ENCODE measurements at places on chromosomes 11 and 22.

DNA sequence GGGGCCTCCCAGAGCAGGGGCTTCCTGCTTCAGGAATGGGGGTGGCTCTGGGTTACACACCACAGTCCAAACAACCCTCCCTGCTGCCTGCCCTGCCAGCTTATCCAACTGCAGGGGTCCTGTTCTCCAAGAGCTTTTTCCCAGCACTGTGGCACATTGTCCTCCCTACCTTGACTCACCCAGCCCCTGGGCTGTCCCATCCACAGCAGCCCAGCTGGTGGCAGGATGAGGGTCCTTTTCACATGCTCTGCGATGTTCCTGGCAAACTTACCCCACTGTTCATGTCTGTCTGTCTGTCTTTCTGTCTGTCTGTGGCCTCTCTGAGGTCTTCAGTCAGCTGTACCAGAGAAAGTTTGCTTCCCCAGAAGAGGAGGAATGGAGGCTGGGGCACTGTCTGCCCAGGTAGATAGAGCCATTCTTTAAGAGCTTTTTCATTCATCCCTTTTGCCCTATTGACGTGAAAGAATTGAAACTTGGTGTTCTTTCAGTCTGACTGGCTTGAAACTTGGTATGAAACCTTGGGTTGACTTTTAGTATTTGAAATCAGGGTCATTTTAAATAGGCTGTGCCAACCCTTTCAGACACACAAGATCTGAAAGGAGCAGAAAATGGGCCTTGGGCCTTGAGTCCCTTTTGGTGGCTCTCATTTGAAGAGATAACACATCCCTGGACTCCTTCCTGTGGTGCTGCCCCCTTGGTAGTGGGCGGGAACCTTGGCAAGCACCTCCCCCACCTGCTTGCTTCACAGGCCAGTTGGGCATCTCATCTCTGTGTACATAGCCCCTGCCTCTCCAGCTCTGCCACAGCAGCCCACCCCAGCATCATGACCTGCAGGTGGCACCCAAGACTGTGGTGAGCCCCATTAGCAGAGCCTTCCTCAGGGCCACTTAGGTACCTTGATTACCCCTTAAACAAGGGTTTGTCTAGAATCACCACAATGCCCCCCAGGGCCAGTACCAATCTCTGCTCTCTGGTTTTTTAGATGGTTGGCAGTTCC, 74.6 kb upstream of the SUSD2 start:
- no peak for DNase-seq

DNA sequence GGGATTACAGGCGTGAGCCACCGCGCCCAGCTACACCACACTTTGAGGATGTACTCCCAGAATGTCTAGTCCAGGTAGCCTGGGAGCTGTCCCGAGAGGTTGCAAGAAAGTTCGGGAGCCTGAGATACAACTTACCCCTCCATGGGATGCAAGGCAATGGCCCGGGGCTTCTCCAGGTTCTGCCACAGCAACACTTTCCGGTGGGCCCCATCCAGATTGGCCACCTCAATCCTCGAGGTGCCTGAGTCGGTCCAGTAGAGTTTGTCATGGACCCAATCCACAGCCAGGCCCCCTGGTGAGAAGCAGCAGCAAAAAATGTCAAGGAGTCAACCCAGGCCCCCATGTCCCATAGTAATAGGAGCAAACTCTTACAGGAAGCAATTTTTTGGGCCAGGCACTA, 25.5 kb downstream of the LRP4 start:
- no peak for DNase-seq

DNA sequence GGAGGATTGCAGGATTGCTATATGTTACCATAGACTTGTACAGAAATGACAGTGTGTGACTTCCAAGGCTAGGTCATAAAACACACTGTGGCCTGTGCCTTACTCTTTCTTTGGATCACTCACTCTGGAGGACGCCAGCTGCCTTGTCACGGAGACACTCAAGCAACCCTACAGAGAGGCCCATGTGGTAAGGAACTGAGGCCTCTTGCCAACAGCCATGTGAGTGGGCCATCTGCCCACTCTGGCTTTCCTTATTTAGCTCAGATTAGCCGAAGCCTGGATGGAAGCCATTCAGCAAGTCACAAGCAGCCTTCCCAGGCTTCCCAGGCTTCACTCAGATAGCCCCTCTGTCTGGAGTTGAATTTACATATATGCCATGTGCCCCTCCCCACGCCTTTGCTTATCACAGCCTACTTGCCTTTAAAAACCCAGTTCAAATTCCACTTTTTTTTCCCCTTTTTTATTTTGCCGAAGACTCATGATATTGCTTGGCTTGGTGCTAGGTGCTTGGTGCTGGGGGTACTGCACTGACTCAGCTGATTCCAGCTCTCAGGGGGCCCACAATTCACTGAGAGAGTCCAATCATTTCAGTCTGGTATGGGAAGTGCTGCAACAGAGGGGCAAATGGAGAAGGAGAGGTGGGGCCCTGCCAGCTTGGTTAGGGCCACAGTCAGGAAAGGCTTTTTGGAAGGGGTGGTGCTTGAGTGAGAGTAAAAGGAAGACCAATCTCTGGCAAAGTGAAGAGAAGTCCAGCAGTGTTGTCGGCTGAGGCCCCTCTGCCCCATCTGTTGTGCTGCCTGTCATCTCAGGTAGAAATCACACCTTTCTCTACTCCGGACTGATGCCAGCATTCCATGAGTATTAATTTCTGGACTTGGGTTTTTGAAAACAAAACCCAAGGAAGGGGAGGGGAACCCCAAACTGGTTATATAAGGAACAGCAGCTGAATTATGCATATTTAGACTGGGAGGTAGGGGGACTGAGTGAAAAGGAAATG, 14.5 kb upstream of the P4HA3 start:
- no peak for DNase-seq

DNA sequence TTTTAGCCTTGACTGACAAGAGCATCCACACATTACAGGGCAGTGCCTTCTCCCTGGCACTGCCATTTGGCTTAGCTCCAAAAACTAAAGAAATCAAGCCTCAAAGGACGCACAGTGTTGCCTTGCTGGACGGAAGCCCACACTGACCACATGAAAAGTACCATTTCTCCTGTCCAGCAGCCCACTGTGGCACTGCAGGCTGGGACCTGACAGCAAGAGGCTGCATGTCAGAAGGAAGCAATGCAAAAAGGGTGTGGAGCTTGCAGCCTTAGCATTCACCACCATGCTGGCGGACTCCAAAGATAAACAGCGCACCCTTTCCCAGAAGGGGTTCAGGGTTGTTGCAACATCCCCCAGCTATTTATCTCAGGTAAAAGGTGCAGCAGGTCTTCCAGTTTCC, 109.3 kb upstream of the BMAL1 start:
- no peak for DNase-seq

DNA sequence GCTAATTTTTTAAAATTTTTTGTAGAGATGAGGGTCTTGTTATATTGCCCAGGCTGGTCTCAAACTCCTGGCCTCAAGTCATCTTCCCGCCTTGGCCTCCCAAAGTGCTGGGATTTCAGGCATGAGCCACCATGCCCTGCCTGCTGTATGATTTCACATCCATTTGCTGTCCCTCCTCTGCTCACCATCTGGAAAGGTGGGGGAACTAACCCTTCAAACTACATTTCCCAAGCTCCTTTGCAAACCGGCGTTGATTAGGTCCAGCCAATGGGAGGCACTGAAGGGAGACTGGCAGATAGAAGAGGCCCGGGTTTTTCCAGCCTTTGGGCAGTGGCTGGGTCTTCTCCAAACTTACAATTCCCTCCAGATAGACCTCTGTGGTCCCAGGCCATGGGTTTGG, 19.3 kb downstream of the RFPL1 start:
- no peak for DNase-seq

DNA sequence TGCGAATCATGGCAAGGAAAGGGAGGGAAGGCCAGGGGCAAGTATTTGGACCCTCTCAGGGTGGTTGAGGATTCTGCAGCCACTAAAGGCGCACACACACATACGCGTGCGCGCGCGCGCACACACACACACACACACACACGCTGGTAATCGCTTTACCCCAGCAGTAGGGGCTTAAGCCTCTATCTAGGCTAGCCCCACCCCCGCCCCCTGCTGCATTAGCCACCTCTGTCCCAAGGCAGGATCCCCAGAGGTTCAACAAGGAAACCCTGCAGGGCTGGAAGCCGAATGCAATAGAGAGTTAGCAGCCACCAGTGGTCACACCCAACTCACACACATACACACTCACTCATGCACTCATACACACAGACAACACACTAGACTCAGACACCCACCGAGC, 28.6 kb upstream of the ELFN2 start:
- no peak for DNase-seq
